ENCODE measurements at places on chromosomes 5 and 9.

DNA sequence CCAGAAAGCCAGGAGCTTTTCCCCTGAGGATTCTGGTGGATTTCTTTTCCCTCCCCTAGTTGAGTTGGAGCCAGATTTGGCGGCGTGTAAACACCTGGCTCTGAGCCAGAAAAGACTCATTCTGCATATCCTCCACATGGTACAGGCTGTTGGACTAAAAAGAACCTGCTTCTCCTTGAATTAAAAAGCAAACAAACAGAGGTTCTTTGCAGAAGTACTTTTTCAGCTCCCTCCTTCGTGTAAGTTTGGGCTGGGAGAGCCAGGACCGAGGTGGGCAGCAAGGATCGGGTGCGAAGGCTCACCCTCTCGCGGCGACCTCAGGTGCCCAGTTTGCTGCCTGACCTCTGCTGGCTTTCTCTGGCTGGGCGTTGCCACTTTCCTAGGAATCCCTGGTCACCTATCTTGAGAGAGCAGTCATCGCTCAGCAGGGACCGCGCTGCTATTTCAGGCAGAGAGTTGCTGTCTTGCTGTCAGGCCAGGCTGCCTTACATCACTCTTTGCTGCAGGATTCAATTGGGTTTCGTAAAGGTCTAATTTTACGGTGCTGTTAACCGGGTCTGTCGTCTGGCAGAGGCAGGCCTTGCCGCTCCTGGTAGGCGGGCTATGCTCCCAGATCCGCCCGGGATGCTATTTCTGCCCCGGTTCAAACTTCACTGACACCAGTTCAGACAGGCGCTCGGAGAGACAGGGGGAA is 3.2 kb downstream of the PAPPA start:
- no peak for DNase-seq

GRCh38 chr5:150710165-150710564 is 9.3 kb upstream of the RBM22 start:
- DNase-seq = no peak

- no peak for DNase-seq
Measured at GRCh38 chr5:167912941-167913665, 378.3 kb upstream of the WWC1 start.

GRCh38 chr5:117551236-117551635 is 976.6 kb upstream of the SEMA6A start:
- no peak for DNase-seq

DNA sequence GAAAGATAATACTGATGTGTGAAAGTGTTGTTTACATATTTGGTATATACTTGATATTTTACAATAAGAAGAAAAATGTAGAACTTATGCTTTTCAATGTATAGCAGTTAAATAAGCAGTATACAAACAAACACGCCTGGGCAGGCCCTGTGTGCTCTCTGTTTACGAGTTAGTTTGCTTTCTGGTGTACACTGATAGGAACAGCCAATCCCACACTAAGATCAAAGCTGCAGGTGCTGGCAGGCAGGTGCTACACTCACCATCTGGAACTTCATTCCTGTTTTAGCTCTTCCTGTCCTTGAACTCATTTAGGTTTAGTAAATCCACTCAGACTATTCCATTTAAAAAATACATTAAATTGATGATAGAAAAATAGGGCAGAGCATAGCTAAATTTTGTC is 614.7 kb upstream of the ST8SIA4 start:
- no peak for DNase-seq

DNA sequence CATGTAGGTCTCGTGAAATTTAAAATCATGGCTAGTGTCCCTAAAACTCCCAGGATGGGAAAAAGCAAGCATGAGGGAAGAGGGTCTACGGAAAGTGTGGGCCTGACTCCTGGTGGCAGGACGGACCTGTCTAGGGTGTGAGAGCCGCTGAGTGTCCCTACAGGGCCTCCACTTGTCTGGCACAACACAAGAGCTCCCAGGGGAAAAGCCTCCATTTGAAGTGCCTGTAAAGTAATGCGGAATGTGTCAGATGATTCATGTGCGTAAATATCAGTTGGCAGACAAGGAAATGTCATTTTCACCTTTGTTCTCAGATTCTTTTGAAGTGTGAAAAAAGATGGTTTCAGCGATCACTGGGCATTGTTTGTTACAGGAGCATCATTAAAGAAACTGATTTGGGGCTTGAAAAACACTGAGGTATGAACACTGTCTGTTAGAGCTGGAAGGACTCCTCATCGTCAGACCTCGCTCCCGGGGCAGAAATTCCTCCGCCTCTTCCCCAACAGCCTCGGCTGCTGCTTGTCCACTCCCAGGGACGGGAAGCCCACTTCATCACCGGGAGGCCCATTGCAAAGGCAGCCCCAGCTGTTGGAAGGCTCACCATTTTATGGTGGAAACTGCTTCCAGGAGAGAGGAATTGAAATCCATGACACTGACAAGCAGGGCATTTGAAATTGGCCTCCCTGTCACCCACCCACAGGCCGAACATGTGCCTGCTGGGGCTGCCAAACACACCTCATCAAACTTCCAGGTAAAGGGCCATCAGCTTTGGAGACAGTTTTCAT is 240.8 kb downstream of the FSTL4 start:
- no peak for DNase-seq

DNA sequence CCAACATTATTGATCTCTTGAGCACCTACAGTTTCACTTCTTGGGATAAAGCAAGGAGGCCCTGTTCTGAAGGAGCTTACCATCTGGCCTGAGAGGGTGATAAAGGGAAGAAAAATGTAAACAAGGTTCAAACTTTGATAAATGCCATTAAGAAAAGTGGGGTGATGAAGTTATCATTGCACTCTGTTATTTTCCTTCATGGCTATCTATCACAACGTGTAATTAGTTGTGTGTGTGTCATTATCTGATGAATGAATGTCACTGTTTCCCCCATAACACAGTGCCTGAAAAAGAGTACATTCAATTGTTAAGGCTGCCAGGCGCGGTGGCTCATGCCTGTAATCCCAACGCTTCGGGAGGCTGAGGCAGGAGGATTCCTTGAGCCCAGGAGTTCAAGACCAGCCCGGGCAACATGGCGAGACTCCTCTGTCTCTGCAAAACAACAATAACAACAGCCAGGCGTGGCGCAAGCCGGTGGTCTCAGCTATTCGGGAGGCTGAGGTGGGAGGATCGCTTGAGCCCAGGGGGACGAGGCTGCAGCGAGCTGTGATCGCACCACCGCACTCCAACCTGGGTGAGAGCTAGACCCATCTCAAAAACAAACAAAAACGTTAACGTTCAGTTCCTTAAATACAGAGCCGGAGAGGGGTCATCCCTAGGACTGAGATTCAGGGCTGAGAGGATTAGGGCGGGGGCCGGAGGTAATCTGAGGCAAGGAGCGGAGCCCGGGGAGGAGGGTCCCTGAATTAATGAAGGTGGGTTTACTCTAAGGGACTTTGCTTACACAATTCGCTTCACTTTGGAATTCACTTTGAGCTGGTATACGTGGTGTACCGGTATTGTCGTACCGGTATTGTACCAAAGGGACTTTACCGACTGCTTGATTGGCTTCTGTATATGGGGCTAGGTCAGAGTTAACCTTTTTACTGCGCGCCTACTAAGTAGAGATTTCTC is 917 bp downstream of the NHP2 start:
- DNase-seq = no peak

GRCh38 chr5:79963261-79964061 is 27.6 kb downstream of the MTX3 start:
- no peak for DNase-seq

DNA sequence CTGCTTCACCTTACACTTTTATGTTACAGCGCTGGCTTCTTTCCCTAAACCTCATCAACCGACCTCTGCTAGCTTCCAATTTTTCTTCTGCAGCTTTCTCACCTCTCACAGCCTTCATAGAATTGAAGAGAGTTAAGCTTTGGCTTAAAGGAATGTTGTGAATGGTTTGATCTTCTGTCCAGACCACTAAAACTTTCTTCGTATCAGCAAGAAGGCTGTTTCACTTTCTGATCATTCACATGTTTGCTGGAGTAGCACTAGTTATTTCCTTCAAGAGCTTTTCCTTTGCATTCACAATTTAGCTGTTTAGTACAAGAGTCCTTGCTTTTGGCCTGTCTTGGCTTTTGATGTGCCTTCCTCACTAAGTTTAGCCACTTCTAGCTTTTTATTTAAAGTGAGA is 49.5 kb downstream of the NR3C1 start:
- DNase-seq = no peak

DNA sequence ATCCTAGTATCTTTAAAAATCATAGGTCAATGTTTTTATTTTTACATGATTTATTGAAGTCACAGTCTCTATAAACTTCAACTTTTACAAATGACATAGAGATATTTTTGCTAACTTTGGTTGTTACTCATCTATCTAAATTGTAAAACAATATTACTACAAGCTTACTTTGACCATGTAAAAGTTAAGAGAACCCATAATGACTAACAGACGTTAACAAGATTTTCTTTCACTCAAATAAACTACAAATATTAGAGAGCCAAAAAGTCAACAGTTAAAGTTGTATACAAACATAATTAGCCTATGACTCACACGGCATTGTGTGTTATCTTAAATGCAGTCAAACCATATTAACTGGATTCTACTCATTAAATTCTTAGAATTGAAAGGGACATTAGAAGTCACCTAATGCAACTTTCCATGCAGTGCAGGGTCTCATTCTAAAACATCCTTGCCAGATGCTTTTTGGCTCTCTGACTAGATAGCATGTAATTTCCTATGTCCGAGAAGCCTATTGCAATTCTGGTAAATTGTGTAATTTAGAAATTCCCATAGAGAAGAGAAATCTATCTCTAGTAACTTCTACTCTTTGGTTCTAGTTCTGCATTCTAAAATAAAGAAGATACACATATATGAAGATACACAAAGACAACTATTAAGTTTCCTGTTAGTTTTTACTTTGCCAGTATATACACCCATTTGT is 42.2 kb upstream of the UGT3A2 start:
- no peak for DNase-seq

GRCh38 chr5:52709167-52709925 is 78.4 kb upstream of the ITGA1 start:
- DNase-seq = peak; percentile 82

- DNase-seq = no peak
Measured at GRCh38 chr5:32443541-32444430, 754 bp downstream of the ZFR start.

DNA sequence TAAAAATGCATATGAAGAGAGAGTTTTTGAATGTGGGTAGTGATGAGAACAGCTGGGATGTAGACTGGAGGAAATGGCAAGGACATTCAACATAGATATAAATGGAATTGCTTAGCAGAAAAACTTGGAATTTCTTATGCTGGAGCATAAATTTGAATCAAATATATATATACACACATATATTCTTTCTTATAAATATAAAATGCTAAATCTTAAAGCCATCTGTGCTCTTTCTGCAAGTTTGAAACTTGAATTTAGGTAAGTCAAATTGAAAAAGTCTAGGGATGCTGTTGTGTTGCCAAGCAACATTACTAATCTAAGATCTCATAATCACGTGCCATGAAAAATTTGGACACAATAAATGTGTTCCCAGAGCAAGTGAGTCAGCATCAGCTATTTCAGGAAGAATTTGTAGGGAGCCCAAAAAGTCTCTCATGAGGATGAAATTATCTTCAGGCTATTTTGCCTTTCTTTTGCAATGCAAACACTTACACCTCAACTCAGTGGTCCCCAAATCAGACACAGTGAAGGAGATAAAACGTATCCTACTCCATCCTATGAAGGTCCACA is 58.4 kb upstream of the ALDH1A1 start:
- no peak for DNase-seq

GRCh38 chr9:135139366-135139959 is 52.0 kb downstream of the OLFM1 start:
- DNase-seq = no peak

DNA sequence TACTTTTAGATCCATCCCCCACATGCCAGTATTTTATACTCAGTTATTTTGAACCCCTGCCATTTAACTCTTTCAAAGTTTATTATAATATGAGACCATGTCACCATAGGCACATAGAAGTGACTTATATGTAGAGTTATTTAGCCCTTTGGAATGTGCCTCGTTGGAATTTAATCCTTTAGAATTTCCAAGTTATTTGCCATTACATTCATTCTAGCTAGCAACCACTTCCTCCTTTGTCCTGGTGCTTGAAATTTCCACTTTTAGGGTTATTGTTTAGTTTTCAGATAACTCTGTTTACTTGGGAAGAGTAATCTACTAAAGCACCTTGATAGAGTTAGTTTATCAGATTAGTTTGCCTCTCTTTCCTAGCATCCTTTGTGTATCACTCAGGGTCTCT is 82.8 kb upstream of the TLE1 start:
- peak; percentile 37 for DNase-seq

DNA sequence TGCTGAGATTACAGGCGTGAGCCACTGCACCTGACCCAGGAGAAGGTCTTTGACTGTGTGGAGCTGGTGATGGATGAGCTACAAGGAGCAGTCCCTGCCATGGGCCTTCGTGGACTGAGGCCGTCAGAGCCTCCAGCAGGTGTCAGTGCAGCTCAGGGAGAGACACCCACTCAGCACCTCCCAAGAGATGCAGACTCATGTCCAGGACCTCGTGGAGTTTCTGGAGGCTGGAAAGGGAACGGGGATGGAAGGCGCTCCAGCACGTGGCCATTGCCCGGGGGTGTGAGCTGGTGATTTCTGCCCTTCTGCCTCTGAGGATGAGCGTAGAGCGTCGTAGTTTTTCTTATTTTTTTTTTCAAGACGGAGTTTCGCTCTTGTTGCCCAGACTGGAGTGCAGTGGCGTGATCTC is 9.5 kb downstream of the TOR4A start:
- no peak for DNase-seq

- peak; percentile 30 for DNase-seq
Measured at GRCh38 chr5:32589942-32590869, 4.8 kb downstream of the SUB1 start.
